ENCODE measurements at places on chromosomes 4 and X. TPM values are rescaled to one million over a fixed set of nuclear protein-coding genes. Genes with fewer than 3 reads are reported as not detected.

DNA sequence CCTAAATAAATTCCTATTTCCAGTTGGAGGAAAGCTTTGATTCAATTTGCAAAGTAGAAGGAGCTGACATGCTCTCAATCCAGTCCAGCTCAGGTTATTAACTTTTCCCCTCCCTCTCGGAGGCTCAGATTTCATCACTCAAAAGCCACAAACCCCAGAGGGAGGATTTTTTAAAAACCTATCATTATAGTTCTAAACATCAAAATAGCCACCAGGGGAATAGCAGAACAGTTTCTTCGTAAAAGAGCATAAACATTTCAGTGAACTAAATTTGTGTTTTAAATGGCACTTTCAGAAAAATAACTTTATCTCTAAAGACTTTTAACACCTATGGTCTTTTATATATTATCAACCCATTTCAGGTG is 8.8 kb downstream of the GPRIN3 start:
- DNase-seq, result no peak

DNA sequence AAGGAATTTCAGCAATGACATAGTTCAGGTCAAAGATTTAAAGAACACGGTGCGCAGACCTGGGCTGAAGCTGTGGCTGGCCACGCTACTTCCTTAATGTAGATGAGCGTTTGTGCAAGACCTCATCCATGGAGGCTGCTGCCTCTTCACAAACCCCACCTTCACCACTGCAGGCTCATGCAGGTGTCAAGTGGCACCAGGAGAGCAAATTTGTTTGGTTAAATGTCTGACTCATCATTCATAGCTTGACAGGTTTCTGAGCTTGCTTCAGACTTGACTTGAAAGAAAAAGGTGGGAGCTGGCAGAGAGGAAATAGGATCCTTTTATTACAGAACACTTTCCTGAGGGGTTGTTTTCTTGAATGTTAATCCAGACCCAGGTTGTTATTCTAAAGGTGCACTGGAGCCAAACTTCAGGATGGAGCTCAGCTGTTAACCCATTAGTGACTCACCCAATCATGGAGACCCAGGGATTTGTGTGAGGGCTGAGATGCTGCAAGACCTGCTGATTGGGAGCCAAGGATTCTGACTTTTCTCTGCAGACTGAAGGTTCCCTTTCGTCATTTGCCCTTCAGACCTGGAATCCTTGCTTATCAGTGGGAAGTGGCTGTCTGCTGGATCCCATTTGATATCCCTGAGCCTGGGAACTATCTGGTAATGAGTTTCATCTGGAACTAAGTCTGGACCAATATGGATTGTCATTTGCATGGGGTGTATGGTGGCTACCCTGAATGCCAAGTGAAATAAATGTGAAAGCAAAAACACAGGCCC is 315.3 kb downstream of the PTTG2 start:
- no peak for DNase-seq

DNA sequence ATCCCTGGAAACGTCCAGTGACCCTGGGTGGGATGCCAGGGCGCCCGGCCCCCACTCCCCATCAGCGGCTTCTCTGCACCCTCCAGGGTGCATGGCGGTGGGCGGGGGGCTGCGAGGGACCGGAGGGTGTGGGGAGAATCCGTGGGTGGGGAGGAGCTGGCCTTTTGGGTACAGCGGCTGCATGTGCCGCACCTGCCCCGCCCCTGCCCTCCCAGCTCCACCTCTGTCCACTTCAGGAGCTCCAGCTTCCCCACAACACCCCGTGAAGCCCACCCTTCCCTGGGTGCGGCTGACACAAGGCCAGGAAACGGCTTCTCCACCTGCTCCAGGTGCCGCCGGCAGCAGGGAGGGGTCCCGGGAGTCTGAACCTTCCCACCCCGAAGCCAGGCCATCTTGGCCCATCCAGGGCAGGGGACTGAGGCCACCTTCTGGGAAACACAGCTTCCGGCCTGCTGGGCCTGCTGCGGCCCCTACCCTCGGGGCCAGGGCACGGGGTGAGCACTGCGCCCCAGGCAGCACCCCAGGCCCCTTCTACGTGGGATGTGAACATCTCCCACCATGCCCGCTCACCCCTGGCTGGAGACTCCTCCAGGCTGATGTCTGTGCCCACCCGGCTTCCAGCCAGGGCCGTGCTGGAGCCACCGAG is 34.6 kb downstream of the CPLX1 start:
- no peak for DNase-seq

DNA sequence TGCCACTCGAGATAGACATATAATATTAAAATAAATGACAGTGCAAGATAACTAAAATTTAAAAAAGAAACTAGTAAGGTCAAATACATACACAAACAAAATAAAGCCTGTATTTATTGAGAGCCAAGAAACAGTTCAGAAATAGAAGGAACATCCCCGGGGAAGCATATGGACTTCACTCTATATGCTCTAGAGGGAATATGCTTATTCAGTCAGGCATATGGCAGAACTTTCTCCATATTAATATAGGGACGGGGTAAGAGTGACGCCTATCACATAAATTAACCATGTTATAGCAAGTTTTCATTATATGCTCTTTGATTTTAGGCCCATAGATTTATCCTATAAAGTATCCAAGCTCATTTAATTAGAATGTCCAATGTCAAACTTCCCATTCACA is 56.7 kb upstream of the EFHC2 start:
- no peak for DNase-seq

ETNPPL gene
- 1.4 TPM for polyA plus RNA-seq

- no peak for DNase-seq
These were observed 16.3 kb downstream of the RBMX2 start for GRCh38 chrX:130418066-130418465.

GRCh38 chr4:169618286-169618685 is 2.1 kb upstream of the CLCN3 start:
- DNase-seq, result no peak

- no peak for DNase-seq
These were observed 242.7 kb upstream of the WDFY3 start for GRCh38 chr4:85209161-85209560.

GRCh38 chrX:5084279-5084678 is 1144.4 kb downstream of the NLGN4X start:
- DNase-seq, result no peak

DNA sequence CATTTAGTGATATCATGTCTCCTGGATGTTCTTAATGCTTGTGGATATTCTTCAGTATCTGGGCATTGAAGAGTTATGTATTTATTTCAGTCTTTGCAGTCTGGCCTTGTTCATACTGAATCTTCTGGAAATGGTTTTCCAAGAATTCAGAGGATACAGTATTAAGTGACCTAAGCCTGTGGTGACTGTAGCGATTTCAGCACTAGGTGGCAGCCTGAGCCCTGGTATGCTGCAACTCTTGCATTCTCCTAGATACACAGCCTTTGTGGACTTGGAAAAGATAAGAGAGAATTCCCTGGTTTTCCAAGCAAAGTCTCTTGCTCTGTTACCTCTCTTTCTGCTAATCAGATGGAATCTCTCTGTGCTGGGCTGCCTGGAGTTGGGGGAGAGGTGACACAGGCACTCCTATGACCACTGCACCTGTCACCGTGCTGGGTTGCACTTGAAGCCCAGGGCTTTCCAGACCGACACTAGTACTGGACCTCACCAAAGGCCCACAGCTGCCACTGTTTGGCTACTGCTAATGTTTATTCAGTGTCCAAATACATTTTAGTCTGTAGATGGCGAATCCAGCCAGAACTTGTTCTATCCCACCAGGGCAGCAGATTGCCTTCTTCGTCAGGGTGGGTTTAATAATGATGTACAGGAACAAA is 19.3 kb upstream of the SPIN2A start:
- DNase-seq, result peak; percentile 71

GRCh38 chrX:111518667-111519066 is 7.2 kb downstream of the SERTM2 start:
- DNase-seq, result no peak

DNA sequence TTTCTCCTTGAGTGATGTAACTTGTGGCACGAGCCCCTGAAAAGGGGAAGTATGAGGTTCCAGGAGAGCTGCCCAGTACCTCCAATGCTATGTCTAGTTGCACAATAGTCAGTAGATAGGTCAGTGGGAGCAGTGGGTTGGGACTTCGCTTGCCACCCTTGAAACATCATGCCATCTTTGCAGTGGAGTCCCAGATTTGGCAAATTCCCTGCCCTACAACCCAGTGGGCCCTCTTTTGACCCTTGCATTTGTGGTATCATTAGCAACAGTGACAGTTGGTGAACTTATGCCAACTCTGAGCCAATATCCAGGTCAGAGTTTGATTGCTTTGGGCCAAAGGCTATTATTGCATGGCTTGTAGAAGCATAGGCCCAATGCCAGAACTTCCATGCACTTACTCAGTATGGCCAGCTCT is 12.3 kb downstream of the FHL1 start:
- DNase-seq, result no peak
